ENCODE measurements at places on chromosomes 16 and 17.

DNA sequence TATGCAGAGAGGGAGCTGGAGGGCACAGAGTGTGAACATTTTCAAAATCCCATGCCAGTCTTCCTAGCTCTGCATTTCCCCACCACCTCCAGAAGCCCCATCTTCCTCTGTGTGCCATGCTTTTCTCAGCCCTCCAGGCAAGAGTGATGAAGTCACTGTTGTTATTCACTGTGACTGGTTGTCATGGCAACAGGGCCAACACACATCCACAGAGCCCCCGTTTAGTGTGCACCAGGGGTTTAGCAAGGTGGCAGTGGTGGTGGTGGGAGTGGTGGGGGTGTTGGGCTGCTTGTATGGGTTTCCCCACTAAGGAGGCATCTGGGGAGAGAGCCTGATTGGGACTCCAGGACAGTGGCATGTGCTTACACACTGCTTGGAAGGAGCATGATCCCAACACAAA is 309.9 kb upstream of the ASIC2 start:
- DNase-seq: no peak

DNA sequence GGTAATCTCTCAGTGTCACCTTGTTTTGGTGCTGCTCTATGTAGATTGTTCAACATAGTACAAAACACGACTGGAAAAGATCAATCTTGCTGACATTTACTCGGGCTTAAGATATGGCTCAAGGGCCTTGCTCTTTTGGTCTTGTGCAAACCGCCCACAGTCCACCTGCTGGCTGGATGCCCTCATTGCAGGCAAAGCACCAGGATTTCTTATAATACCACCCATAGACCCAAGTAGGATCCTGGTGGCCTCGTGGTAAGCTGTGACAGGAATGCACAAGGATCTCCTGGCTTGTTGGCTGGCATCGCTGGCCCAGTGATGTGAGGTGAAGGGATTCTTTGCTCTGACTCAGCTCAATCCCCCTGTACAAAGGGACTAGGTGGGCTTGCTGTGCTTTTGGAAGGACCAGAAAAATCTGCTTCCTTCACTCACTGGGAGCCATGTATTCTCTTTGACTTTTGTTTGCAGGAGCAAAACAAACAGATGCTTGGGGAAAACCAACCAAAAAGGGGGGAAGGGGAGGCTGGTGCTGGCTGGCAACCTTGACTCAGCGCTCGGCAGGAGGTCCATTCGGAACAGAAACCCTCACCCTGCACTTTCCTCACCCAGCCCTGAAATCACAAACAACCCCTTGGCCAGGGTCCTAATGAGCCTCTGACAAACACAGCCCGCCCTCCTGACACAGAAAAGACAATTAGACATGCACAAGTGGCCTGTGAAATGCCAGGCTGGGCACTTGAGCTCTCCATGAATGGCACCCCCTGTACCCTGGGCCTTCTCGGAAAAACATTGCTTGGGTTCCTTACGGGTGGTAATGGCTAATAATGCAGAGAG is 36.6 kb upstream of the MED9 start:
- peak; percentile 40 for DNase-seq

GRCh38 chr17:57442401-57442823 is 186.1 kb downstream of the MSI2 start:
- DNase-seq: no peak

GRCh38 chr16:48478393-48478792 is 93.2 kb upstream of the SIAH1 start:
- DNase-seq: no peak

DNA sequence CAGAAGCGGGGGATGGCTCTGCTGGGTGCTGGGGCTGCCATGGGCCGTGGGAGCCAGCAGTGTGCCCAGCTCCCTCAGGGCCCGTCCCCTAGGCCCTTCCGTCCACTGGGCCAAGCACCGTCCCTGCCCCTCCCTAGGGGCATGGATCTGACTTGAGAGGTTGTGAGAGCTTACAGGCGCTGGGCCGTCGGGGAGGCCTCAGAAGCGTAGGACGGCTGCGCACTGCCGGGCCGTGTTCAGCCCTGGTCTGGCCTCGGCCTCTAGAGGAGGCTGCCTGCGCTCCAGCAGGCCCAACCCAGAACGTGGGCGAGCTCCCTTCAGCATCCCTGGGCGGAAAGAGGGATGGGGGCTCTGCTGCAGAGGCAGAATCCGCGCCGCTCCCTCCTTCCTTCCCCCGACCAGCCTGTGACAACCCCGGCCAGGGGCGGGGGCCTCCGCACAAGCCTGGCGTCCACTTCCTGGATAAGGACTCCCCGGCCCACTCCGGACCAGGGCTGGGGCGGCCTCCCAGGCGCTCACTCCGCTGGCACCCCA is 685 bp upstream of the MPG start:
- no peak for DNase-seq

All from effector memory CD4-positive, alpha-beta T cell (primary cell).